ENCODE measurements at places on chromosomes 2 and 18.

GRCh38 chr2:195694553-195694952 is 37.5 kb downstream of the SLC39A10 start:
- DNase-seq, result no peak

DNA sequence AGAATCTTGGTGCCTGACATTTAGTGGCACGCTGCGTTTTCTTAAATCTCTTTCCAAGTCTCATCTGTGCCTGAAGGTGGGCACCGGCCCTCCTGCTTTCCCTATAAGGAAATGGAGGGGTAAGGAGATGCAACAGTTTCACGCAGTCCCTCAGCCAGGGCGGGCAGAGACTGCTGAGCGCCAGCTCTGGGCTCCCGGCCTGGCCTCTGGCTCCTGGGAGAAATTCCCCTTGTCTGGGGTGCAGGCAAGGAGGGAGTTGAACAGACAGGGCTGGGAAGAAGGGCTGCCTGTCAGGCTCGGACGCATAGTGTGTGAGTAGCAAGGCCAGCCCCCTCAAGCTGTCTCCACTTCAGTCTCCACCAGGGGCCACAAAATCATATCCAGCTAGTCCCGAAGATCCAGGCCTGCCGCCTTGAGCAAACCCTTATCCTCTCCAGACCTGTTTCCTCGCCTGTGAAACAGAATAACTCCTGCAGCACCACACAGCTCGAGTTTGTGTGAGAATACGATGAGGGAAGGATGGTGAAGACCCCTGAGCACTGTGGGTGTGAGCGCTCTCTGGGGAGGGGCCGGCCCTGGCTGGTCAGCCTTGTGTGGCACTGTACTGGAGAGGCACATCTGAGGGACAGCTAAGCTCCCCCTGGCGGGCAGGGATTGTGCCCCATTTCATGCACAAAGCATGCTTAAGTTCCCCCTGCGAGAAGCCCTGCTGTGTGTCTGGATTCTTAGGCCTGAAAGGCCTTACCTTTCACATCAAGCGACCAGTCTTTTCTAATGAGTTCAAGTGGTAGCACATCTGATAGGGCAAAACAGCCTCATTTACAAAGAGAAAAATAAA is 33.8 kb downstream of the SDC1 start:
- no peak for DNase-seq

DNA sequence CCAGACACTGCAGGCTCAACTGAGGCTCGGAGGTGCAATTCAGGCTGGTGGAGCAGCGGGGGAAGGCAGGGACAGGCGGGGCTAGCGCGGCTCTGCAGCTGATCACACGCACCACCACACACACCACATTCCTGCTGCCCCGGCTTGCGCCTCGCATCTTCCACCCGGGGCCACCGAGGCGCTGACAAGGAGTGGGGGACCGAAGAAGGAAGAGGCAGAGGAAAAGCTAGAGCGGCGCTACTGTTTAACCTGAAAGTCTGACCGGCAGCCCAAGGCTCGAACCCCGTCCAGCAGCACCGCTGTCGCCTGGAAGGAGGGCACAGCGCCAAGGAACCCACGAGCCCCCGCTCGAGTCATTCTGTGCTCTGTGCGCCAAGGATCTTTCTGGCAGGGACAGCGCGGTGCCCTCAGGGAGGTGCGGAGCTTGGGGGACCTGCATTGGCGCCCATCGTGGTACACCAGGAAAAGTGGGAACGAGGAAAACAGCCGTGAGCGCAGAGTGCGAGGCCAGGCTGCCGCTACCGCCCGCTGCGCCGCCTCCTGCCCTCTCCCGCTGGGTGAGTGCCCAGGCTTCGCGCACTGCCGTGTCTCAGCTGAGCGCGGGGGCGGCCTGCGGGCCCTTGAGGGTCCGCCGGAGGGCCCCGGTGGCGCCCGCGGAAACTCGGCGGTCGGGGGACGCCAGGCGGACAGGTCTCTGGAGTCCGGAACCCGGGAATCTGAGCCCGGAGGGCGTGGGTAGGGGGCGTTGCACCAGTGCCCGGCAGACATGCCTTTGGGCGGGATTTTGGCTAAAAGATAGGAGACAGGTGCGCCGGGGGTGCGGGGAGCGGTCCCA is 860 bp upstream of the KCNJ3 start:
- no peak for DNase-seq

DNA sequence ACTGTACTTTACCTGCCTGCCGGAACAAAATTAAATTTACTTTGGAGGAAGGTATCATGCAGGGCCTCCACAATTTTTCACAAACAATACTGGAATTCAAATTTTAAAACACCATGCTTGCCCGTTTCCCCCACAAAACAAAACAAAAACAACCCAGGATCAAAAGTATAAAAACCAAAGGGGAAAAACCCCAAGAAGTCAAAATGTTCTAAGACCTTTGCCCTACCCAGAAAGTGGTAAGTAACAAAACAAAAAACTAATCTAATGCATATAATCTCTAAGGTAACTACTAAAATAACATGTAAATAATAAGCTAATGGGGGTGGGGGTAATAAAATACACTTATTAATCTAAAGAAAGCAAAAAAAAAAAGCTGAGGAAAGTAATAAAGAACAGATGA is 60.5 kb downstream of the CUL3 start:
- no peak for DNase-seq

DNA sequence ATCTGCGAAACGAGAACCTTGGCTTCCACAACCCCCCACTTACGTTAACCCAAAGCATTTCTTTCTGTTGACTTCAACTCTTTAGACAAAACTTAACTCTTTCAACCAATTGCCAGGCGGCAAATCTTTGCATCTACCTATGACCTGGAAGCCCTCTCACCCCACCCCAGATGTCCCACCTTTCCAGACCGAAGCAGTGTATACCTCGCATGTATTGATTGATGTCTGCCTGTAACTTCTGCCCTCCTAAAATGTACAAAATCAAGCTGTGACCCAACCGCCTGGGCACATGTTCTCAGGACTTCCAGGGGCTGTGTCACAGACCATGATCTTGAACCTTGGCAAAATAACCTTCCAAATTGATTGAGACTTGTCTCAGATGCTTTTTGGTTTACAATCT is 12.3 kb downstream of the AQP12B start:
- DNase-seq, result no peak

DNA sequence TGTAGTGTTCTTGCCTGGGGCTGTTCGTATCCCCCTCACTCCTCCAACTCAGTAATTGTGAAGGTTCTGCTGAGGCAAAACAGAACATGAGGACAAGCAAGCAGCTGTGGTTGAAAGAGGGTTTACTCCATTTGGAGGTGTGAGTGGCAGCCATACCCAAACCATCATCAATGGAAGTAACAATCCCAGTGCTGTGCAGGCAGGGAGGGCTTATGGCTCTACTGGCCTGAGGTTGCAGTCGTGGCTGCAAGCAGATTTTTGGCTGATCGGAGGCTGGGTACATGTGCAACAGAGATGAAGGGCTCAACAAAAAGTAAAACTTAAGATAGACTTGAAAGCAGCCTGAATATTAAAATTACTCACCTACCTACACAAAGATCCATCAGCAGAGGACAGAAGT is 13.2 kb downstream of the SRSF7 start:
- DNase-seq, result no peak

DNA sequence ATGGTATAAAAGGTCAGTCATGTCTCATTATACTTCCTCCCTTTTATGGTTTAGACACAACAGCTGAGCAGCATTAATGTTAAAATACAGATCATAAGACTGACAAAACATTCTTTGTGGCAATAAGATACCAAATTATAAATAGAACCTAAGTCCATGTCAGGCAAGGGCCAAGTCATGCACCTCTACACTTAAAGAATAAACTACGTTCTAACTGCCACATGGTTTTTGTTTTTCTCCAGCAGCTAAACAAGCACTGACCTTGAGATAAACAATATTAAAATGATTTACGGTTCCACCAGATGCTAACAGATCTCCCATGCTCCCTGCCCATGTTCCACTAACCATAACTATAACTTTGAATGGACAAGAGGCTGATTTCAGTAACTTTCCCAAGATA is 368.6 kb upstream of the TFPI start:
- DNase-seq, result no peak

DNA sequence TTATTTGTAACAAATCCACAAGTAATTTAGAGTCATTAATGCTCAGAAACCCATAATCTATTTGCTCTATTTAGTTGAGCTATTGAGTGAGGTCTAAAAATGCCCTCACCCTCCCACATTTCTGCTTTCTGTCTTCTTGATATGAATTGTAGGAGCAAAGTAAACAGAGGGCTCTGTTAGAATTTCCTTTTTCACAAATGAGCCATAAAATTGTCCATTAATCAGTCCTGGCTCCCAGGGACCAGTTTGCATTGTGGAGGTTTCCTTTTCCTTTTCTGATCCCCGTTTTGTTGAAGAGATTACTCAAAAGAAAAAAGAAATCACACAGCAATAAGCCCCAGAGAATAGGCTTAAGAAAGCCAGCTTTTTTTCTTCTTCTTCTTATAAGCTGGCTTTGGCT is 476.7 kb downstream of the EPHA4 start:
- no peak for DNase-seq

DNA sequence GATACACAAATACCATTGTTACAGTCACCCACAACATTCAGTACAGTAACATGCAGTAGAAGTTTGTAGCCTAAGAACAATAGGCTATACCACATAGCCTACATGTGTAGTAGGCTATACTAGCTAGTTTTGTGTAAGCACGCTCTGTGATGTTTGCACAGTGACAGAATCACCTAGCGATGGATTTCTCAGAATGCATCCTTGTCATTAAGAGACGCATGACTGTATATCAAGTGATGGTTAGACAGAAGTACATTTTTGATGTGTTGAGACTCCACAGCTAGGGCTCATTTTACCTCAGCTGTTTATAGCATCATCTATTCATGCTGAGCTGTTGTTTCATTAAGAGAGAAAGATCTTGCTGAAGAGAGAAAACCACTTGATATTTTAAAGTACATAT is 19.4 kb downstream of the PLEKHA3 start:
- no peak for DNase-seq

- DNase-seq, result no peak
Measured at GRCh38 chr2:234285541-234285940, 211.3 kb downstream of the ARL4C start.

- DNase-seq, result no peak
Measured at GRCh38 chr2:239263669-239264491, 136.9 kb downstream of the HDAC4 start.

DNA sequence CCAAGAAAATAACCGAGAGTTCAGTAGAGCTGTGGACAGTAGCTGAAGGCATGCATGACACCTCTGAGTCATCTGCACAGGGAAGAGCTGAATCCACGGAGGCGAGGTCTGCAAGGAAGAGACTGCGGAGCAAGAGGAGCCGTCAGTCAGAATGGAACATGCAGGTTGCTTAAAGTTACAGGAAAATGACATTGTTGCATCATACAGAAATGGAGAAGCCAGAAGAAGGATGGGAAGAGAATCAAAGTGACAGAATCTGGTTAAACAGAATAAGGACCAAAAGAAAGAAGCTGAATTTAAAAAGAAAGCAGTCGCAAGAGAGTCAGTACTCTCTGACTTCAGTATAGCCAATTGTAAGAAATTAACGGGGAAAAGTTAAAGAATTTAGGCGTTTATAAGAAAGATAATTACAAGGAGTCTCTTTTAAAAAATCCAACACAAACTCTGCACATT is 533.8 kb downstream of the ADCYAP1 start:
- no peak for DNase-seq

GRCh38 chr2:170739048-170739447 is 23.9 kb downstream of the SP5 start:
- no peak for DNase-seq

GRCh38 chr2:42086500-42086953 is 38.7 kb downstream of the PKDCC start:
- DNase-seq, result peak; percentile 48

DNA sequence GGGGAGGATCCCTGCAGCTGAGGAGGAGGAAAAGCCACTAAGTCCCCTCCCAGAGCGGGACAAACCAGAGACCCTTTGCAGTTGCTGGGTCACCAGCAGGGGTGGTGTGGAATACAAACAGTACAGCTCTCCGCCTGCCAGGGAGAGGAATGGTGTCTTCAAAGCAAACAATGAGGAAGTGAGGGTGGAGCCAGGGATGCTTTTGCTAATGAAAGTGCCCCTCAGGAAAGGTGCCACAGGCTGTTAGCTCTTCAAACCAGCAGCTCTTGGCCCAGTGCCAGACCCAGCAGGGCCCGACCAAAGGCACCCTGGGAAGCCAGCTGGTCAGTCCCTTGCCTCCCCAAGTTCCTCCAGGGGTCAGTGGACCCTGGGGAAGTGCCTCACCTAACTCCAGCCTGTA is 102.8 kb downstream of the HIBCH start:
- DNase-seq, result no peak

All from CD8-positive, alpha-beta memory T cell (primary cell).